Kidney (tissue), 22 donors: ENCODE measurements at places on chromosomes 12 and 14. TPM values are rescaled to one million over a fixed set of nuclear protein-coding genes. Genes with fewer than 3 reads are reported as not detected.
A peak's percentile ranks its signal among the peaks of the same experiment; 100 is the strongest.

Gene PDE3A
- polyA plus RNA-seq: 3.3 TPM

Gene NOVA1
- polyA plus RNA-seq: 10.2 TPM

Gene CRIP2
- 338 TPM for polyA plus RNA-seq

Gene NPAS3
- polyA plus RNA-seq: 0.82 TPM

Gene LRRC10
- not detected for polyA plus RNA-seq

Gene SLC17A8
- polyA plus RNA-seq: 0.09 TPM

Gene TOMM20L
- polyA plus RNA-seq: not detected

Gene KRT86
- not detected for polyA plus RNA-seq

Gene MYRFL
- polyA plus RNA-seq: 1.6 TPM

Gene ARHGEF25
- polyA plus RNA-seq: 10.9 TPM

- no peak for DNase-seq
Observed at GRCh38 chr14:39755269-39755878, 323.1 kb upstream of the FBXO33 start.

DNA sequence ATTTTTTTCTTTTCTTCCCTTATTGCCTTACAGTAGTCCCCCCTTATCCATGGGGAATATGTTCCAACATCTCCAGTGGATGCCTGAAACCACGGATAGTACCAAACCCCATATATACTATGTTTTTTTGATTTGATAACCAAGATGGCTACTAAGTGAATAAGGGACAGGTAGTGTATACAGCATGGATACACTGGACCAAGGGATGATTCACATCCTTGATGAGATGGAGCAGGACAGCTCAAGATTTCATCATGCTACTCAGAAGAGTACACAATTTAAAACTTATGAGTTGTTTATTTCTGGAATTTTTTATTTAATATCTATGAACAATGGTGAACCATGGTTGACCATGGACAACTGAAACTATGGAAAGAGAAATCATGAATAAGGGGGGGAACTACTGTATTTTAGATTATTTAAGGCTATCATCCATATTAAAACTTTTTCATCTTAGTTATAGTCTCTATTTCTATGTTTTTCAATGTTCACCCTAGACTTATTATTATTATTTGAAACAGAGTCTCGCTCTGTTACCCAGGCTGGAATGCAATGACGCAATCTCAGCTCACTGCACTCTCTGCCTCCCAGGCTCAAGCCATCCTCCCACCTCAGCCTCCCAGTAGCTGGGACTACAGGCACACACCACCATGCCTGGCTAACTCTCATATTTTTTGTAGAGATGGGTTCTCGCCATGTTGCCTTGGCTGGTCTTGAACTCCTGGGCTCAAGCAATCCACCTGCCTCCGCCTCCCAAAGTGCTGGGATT is 188.0 kb upstream of the PELI2 start:
- no peak for DNase-seq

GRCh38 chr12:91349476-91349875 is 166.9 kb upstream of the DCN start:
- DNase-seq: no peak

- no peak for DNase-seq
Observed at GRCh38 chr12:96878704-96879103, 28.4 kb upstream of the NEDD1 start.

- no peak for DNase-seq
Observed at GRCh38 chr14:33484264-33484663, 466.6 kb downstream of the EGLN3 start.

DNA sequence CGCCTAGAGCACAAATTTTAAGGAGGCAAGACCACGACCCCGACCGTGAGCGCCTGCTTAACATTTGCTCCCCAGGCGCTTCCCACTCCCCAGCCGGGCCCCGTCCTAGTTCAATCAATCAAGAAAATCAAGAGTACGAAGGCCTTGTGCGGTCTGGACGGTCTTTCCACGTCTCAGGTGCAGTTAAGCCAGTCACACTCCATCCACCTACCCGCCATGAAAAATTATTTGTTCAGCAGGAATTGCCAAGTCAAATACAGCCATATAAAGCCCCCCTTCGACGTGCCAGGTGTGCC is 603 bp upstream of the LRR1 start:
- DNase-seq: no peak

- no peak for DNase-seq
Observed at GRCh38 chr12:82937151-82937550, 250.4 kb downstream of the TMTC2 start.

DNA sequence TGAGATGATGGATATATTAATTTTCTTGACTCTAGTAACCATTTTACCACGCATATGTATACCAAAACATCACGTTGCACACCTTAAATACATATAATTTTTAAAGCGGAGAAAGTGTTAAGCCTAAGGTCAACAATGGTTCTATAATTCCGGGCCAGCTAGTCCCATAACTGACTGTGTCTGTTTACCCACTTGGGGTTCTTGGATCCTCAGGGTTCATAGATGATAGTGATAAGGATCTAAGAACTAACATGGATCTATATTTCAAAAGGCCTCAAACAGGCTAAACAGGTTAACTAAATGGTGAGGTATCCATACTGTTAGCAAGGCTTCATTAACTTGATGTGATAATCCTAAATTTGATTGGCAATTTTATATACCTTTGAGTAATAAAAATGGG is 9.8 kb downstream of the SLC38A1 start:
- DNase-seq: no peak

DNA sequence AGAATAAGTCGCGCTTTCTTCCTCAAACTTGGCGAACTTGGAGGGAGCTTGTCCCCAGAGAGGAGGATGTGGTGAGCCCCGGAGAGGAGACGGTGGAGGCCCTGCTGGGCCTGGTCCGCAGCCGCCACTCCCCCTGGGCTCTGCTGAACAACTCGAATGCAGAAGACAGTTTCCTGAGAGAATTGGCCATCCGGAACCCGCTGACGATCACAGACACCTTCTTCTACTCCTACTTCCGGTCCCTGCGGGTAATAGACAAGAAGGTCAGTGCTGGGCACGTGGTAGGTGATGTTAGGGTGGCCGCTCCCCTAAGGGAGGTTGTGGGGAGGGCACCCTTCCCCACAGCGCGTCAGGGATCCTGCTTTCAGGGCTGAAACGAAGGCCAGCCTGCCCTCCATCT is 1.6 kb downstream of the LRRC43 start:
- no peak for DNase-seq

DNA sequence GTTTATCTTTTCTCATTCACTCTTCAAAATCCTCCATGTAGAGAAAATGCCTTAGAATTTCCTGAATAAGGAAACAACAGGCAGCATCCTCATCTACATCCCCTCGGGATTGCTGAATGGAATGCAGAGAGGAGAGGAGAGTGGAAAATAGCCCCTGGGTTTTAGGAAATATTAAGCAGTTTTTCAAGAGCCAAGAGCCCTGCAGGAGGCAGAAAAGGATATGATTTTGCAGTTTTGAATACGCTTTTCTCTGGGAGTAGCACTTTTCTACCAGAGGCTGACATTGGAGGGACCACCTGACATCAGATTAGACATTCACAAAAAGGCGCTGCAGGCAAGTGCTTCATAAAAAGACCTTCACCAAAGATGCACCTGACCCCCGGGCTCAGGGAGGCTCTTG is 362.2 kb upstream of the SFSWAP start:
- no peak for DNase-seq

GRCh38 chr12:15035185-15035584 is 62.3 kb downstream of the PDE6H start:
- no peak for DNase-seq

DNA sequence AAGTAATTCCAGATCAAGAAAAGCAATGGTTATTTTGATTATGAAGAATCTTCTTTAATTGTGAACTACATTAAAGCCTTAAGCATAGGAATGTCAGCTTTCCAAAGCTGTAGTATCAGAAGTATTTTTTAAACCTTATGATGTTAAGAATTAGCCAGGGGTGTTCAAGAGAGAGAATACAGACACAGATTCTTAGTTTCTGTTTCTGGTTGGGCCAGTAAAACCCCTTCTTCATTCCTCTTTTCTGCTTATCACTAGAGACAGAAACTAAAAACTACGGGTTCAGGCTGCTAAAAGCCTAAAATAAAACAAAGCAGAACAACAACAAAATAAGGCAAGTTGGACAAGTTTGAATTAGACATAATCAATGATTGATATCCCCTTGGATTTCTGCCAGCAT is 38.2 kb downstream of the IFT43 start:
- no peak for DNase-seq

- no peak for DNase-seq
Observed at GRCh38 chr14:99360774-99361595, 89.0 kb upstream of the BCL11B start.

- DNase-seq: peak; percentile 87
Observed at GRCh38 chr12:65278576-65279368, at the start of gene MSRB3. MSRB3 (plus strand) TSS chr12:65278683; CDS start chr12:65308580, 29,897 bp downstream.

GRCh38 chr12:75560167-75560566 is 48.8 kb upstream of the KRR1 start:
- no peak for DNase-seq

DNA sequence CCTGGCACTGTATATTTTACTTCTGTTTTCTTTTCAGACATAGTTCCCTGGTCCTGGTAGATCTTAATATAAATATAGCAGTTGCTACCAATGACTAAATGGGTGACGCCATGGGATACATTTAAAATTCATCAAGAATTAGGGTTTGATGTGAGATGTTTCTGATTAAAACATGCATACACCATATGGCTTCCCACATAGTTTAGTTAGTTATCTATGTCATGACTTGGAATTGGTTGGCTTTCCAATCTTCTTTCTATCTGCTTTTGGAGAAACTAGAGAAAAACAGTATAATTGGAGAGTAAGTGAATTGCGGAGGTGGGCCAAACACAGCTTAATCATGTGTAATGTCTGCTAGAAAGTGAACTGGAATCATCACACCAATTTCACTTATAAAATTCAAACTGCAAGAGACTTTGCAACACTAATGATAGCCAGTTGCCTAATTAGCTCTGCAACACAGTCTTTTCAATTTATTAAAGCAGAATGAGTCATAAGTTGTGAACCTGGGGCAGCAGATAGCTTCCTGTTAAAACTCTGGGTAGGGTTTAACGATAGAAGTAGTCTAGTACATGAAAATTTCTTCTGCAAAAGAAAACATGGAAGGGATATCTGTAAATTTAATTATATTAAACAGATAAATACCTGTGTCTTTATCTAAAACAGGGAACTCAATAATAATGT is 295.2 kb downstream of the SLC16A7 start:
- no peak for DNase-seq

DNA sequence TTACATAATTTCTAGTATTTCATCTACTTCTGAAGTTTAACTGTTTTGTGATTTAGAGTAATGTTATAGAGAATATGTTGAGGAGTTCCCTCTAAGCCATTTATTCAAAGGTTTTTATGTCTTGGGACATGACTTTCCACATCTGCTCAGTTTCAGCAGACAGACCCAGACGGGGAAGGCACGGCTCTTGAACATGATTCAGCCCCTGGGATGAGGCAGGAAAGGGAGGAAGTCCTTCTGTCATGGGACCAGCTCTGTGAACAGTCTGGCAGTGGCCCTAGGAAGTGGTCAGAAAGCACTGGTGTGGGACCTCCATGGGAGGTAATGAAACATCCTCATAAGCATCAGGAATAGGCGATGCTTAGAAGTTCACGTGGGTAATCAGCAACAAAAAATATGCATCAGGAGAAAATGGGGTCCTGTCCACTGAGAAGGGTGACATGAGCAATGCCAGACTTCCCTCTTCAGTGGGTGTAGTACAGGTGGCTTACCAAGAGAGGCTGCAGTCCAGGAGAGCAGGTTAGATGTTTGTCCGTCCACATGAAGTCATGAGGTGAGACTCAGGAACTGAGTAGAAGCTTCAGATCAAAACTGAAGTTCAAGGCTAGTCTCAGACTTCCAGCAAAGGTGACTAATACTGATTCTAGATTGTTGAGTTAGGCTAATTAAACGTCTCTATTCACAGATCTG is 248.5 kb downstream of the IPO8 start:
- DNase-seq: peak; percentile 32

DNA sequence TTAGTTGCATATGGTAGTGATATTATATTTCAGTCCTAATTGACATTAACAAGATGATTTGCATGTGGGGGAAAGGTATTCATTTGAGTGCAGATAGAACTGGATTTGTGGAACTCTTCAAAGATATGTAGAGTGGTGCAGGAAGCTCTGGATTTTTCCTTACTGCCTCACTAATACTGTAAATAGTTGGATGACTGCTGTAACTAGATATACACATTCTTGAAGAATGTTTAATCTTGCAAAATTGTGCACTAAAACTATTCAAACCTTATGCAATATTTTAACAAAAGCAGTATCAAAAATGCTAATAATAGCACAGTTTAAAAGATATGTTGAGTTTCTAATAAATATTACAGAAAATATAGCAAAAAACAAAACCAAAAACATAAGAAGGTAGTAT is 43.1 kb upstream of the ATF7IP start:
- no peak for DNase-seq

DNA sequence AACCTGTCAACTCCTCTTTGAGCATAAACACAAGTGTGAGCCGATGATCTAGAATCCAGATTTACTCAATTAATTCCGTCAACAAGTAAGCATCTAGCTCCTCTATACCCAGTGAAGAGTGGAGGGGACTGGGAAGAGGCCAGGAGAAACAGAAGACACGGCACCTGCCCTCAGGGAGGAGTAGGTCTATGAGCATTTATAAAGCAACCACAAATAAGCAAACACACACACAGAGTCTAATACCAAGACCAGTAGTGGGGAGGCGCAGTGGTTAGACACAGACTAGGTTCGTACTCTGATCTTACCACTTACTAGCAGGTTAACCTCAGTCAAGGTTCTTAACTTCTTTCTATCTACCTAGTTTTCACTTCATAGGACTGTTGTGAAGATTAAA is 5.9 kb upstream of the FOXN3 start:
- DNase-seq: no peak

DNA sequence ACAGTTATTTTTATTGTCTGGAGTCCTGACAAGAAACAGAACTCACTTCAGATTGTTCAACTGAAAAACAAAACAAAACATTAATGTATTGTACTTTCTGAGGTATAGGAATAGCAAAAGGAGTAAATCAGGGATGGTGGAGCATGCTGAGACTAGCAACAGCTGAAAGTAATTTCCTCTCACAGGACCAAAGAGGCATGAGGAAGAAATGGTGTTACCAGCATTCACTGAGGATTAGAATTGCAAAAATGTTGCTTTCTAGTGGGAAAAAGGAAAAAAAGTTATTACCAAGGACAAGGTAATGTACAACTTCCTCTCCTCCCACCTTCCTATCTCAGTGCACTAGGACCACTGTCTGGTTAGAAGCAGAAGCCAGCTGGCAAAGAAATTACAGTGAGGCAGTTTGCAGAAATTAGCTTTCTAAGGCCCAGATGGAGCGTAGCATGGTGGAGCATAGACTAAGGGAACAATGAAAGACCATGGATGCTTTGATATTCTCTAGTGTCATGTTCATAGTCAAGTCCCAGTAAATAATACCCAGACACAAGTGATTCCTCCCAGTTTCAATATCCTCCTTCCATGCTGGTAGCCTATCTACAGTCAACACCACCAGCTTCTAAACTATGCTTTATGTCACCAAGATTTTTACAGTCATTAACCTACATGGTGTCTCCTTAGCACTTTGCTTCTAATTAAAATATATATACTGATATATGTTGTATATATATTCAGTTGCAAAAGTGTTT is 133.7 kb upstream of the DCN start:
- no peak for DNase-seq
